ENCODE measurements at places on chromosomes 13 and 19.

GRCh38 chr13:102709536-102709935 lies 14.7 kb upstream of the METTL21C start:
- no peak for DNase-seq

DNA sequence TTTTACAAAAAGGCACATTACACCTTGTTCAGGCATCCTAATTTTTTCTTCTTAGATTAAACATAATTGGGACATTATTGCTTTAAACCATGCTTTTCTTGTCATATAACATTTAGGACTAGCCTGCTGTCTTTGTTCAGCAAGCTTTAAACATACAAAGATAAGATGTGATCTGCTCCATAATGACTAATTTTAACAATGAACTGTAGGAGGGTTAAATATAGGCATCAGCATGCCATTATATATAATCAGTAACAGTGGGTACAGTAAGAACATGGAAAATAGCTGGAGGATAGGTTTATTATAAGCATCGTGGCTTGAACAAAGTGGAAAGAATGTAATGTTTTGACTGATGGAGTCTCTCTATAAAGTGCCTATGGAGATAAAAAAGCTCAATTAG lies 661.7 kb downstream of the SLITRK6 start:
- DNase-seq, result no peak

DNA sequence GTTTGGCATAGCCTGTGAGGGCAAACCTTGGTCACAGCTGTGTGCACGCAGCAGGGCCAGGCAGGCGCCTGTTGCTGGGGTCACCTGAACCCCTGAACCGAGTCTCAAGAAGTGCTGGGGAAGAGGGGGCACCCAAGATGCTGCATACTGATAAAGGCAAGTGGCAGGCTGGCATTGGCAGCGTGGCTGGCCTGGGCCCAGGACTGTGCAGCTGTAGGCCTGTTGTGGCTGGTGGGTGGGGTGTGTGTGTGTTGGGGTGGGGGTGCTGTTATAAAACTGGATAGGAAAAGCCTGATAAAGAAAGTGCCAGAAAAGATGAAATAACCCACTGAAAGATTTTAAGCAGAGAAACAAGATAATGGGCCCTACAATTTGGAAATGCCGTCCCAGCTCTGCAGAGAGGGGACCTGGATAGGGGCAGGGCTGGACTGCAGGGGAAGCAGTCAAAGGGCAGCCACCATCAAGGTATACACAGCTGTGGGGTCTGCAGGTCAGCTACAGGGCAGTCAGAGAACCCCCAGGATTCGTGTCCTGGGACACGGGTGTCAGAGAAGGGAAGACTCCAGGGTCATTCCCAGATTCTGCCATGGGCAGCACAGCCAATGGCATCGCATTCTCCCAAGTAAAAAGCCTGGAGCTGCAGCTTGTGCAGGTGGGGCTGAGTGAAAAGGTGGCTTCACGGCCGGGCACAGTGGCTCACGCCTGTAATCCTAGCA lies 33.2 kb downstream of the CILP2 start:
- DNase-seq, result no peak

GRCh38 chr19:12379732-12380443 lies 14.4 kb upstream of the ZNF442 start:
- no peak for DNase-seq

- no peak for DNase-seq
Observed at GRCh38 chr13:49326222-49326917, 78.6 kb downstream of the CDADC1 start.

- DNase-seq, result no peak
Observed at GRCh38 chr19:15758379-15758778, 20.6 kb downstream of the OR10H3 start.

DNA sequence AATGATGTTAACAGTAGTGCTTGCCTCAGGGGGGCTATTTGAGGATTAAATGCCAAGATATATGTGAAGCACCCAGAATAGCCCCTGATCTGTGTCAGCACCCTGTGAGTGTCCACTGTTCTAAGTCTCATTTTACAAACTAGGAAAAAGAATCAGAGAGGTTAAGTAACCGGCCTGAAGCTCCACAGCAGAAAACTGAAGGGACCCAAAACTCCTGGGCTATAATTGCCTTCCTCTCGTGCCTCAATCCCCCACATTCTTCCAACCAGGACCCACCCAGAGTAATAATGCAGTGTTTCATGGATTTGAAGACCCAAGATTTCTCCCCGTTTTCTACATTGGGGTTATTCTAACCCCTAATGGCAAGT lies 2.3 kb downstream of the PVR start:
- no peak for DNase-seq

GRCh38 chr19:13026462-13027370 lies 31.4 kb downstream of the NFIX start:
- DNase-seq, result peak; percentile 44

DNA sequence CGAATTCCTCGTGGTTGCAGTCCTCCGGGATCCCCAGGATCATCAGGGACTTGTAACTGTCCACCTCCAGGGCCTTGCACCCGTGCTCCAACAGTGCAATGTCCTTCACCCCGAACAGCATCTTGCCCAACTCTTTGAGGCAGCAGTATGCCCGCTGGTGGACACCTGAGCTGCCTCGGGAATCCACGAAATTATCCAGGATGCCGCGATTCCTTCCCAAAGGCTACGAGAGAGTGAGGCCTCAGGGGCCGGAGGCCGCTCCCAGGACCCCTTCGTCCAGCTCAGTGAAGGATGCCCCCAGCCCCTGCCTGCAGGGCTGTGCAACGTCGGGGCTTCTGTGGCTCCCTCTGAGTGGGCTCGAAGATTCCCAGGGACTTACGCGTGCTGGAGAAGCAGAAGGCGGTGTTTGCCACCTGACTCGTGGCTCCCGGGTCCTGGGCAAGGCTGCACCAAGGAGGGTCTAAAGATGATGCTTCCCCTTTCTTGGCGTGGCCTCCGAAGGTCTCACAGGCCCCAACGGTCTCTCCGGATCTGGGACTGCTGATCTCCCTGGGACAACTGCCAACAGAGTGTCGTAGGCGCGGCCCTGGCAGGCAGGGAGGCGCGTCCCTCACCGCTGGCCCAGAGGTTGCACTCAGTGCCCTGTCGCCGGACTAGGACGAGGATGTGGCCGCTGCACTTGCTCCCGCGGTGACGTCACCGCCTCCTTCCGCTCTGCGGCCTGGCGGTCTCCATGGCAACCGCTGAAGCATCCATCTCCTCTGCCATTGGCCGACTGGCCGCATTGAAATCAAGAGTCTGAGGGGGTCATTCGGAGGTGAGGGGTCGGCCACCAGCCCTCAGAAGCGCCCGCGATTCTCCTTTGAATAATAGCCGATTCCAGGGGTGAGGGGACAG lies at the start of gene PNMA8C:
Gene PNMA8C (minus strand): TSS at position 698 of the 897 bp plus-strand sequence. CDS start 577 bp downstream, at position 121.
- DNase-seq, result peak; percentile 44

GRCh38 chr19:45514376-45515051 lies 7.2 kb downstream of the VASP start:
- no peak for DNase-seq

DNA sequence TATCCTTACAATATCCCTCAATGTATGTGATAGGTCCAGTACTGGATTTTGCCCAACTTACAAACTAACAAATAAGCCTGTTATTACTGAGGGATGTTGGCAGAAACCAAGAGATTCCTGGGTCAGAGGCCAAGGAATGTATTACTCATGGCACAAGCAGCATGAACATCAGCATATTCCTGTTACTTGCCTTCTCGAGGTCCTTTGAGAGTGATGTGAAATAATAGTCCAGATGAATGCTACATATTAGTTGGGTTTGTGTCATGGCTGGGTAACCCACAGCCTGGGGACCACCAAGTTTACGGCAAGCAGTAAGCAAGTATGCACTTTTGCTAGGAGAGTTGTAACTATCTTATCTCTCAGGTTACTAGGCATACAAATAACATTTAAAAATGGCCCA lies 384.5 kb upstream of the GPC6 start:
- peak; percentile 89 for DNase-seq

GRCh38 chr13:60479273-60479672 lies 82.3 kb downstream of the TDRD3 start:
- DNase-seq, result no peak

DNA sequence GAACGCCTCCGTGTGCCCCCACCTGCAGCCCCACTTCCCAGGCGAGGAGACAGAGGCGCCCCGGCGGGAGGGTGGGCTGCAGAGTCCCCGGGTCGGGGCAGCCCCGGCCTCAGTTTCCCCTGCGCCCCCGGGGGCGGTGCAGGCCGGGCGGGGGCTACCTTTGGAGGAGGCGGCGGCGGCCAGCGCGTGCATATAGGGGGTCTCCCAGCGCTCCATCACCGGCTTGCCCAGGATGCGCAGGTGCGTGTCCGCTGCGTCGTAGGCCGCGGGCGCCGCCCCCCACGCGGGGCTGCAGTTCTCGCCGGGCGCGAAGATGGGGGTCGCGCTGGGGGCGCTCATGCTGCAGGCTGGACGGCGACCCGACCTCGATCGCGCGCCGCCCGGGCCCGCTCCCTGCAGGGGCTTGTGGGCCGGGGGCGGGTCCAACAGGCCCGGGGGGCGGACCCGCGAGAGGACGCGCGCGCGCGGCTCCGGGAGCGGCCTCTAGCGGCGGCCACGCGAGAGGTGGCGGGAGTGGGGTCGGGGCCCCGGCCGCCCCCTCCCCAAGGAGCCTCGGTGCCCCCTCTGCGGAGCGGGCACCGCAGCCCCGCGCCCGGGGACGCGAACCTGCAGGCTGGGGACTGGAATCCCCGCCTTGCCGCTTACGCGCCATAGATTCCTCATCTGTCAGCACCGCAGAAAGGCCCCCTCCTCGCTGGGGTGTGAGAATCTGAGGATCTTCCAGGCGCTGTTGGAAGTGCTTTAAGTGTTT lies at the start of gene GAMT:
Gene GAMT (minus strand): TSS at position 405 of the 751 bp plus-strand sequence. CDS start 66 bp downstream, at position 339.
- peak; percentile 36 for DNase-seq

GRCh38 chr19:41837981-41838708 lies 6.3 kb downstream of the LYPD4 start:
- no peak for DNase-seq

DNA sequence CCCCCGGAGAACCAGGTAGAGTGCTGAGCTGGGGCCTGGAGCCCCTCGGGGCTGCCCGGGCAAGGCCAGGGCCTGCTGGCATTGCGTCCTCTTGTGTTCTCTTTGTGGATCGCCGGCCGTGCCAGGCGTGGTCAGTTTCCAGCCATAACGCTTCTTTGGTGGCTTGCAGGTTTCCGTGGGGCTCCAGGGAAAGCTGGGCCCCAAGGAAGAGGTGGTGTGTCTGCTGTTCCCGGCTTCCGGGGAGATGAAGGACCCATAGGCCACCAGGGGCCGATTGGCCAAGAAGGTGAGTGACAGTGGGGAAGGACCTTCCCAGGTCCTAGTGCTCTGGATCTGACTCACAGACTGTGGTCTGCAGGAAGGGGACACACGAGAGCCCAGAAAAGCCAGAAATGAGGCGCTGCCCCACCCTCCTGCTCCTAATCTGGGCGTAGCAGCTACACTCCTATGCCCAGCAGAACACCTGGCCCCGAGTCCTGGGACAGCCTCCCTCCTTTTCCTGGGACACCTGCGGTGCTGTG lies 57.5 kb downstream of the RAB20 start:
- no peak for DNase-seq

DNA sequence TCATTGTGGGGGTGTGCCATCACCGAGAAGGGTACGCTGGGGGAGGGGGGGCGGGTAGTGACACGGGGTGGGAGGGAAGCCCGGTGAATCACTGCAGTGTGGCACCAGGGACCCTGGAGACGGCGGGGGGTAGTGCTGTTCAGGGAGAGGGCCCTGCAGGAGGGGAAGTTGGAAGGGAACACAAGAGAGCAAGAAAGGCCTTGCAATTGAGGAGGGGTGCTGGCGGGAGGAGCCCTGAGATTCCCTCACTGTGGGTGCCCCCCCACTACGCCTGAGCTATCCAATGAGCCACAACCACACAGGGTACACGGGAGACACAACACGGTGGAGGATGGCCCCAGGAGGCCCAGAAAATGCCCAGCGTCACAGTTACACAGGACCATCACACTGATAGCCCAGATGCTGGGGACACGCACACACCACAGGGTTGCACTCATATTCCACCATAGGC lies 516 bp upstream of the ATP1A3 start:
- DNase-seq, result no peak

- DNase-seq, result peak; percentile 46
Observed at GRCh38 chr13:37074703-37075102, 15.2 kb upstream of the SUPT20H start.

GRCh38 chr19:2371656-2372055 lies 11.6 kb downstream of the TMPRSS9 start:
- peak; percentile 54 for DNase-seq

GRCh38 chr13:77868717-77869116 lies 49.9 kb downstream of the EDNRB start:
- DNase-seq, result peak; percentile 62

DNA sequence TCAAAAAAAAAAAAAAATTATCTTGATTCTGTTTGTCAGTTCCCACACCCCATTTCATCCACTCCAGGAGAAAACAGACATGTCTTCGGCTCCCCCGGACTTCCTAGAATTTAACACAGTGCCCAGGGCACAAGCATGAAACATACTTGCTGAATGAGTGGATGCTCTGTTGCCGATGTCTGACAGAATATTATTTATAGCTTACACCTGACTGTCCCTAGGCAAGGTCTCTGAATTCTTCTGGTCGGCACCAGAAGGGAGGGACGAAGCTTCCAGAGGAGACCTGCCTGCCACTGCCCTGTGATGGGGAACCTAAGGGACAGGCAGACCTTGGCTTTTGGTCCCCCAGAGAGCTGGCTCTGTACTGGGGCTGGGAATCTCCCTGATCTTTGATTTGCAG lies 43.9 kb upstream of the PEG3 start:
- DNase-seq, result no peak
